Left lung (tissue), 14 donors: ENCODE measurements at places on chromosomes 1 and 21. TPM values are rescaled to one million over a fixed set of nuclear protein-coding genes. Genes with fewer than 3 reads are reported as not detected.
A peak's percentile ranks its signal among the peaks of the same experiment; 100 is the strongest.

Gene KRTAP19-3
- total RNA-seq, result not detected

Gene C1orf74
- total RNA-seq, result 2.2 TPM

Gene HNRNPR
- total RNA-seq, result 84.3 TPM

Gene LIN28A
- not detected for total RNA-seq

Gene VWA1
- 147 TPM for total RNA-seq

Gene LCE2C
- total RNA-seq, result not detected

Gene RGS8
- total RNA-seq, result not detected

Gene S100A7
- total RNA-seq, result not detected

Gene SYNJ1
- 26.5 TPM for total RNA-seq

DNA sequence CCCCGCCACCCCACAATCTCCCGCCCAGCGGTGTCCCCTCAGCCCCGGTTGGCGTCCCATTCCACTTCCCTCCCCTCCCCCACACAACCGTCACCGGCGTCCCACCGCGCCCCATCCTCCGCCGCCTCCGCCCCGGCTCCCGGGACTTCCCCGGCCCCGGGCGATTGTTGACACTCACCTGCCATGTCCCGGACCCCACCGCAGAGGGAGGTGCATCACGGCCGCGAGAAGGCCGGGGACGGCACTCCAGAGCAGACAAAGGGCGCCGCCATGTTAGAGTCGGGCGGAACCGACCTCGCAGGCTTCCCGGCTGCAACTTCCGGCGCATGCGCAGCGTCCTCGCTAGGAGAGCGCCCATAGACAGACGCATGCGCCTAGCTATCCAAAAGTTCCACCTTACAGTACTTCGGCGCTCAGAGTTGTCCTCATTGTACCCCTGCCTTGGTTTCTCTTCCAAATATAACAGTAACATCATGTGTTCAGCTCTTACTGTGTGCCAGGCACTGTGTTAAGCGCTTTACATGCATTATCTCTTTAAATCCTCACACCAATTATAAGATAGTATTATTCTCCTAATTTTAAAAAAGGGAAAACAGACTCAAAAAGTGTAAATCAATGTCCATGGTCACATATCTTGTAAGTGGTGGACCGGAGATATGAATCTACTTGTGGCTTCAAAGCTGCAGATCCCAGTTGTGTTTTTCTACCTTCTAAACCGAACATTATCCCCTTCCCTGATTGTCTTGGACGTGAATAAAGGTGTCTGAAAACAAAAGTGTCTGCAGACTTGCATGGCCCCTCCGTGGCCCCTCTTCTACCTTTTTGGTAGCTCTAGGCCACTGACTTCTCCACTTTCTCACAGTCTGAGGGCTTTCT, at the start of gene ZBTB17:
ZBTB17 (minus strand) TSS at position 297 of the 876 bp plus-strand sequence. CDS start 27,606 bp downstream, outside the sequence.
- peak; percentile 94 for DNase-seq

- no peak for DNase-seq
These were observed 70.4 kb upstream of the ABCG1 start for GRCh38 chr21:42148584-42148983.

GRCh38 chr1:1348420-1349255, 580 bp downstream of the DVL1 start:
- DNase-seq, result peak; percentile 36

DNA sequence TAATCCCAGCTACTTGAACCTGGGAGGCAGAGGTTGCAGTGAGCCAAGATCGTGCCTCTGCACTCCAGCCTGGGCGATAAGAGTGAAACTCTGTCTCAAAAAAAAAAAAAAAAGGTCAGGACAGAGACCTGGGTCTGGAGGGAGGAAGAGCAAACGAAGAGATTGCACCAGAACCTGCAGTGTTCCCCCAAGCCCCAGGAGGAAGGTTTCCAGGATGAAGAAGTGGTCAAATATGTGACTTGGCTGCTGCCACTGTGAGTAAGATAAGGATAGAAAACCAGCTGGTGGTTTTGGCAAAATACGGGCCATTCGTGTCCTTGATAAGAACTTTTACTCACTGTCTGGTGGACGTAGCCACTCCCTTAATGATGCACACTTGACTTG, 42.2 kb downstream of the CLDN14 start:
- no peak for DNase-seq

DNA sequence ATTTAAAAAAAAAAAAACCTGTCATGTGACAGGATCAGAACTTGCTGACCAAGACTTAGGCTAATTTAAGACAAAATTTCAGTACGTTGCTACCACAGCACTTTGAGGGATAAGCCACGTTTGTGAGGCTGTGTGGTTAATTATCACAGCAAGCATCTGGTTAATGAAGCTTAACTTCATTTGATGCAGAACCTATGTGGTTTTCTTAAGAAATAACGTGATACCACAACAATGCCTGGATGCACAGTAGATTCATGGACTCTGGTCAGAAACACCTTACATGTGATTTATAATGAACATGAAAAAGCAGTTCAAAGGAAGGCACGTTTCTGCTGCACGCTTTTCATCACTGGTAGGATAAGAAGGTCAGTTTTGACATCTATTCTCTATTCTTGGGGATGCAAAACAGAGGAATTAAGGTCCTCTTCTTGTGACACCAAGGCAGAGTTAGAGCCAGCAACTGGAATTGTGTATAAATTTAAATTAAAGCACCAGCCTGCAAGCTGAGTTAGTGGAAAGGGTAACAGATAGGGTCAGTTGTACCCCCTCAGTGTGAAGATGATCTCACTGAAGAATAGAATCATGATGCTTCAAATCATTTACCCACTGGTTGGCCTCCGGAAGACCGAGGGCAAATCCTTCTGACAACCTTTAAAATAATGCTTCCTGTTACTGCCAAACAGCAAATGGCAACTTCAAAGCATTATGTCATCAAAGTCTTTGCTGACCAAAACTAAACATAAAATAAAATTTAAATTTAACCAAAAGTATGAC, 6.0 kb upstream of the KRTAP8-1 start:
- DNase-seq, result no peak

GRCh38 chr1:17338706-17339493, 30.9 kb downstream of the PADI4 start:
- no peak for DNase-seq

DNA sequence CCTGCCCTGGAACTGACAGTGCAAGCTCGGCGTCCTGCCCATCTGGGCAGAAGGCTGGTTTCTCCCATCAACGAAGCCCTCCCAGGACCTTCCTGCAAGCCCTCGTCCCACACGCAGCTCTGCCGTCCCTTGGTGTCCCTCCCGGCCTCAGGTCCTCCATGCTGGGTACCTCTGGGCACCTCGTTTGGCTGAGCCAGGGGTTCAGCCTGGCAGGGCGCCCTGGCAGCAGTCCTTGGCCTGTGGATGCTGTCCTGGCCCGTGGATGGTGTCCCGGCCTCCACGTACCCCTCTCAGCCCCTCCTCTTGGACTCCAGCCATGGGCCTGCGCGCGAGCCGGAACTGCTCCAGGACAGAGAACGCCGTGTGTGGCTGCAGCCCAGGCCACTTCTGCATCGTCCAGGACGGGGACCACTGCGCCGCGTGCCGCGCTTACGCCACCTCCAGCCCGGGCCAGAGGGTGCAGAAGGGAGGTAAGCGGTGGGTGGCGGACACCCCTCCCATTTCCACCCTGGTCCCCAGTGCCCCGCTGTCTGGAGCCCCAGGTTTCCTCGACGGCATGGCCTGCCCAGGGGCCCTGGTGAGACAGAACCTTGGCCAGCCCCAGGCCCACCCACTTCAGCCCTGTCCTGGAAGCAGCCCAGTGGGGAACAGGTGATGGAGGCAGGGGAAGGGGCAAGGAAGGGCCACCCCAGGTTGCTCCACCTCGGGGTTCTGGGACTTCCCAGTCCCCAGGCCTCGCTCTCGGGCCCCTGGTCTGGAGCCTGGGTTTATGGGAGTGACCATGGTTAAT, 3.5 kb downstream of the TNFRSF14 start:
- DNase-seq, result no peak

GRCh38 chr21:40270047-40270446, 402.8 kb downstream of the PCP4 start:
- no peak for DNase-seq

GRCh38 chr1:107220036-107220435, 79.2 kb downstream of the NTNG1 start:
- DNase-seq, result no peak

DNA sequence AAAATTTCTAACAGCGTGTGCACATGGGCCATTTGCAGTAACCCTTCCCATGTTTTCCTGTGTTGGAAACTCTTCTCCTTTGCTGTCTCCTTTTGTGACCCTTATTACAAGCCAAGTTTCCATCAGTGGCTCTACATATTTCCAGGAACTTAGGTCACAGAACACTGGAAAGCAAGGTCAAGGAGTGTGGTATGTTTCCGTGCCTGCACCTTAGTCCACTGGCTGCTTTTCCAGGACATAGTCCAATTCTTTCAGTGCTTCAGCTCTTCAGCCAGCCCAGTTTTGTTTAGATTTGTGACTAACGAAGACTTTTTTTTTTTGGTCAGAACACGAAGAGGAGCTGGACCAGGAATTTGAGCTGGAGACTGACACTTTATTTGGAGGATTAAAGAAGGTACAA, 33.8 kb downstream of the HHAT start:
- DNase-seq, result no peak

DNA sequence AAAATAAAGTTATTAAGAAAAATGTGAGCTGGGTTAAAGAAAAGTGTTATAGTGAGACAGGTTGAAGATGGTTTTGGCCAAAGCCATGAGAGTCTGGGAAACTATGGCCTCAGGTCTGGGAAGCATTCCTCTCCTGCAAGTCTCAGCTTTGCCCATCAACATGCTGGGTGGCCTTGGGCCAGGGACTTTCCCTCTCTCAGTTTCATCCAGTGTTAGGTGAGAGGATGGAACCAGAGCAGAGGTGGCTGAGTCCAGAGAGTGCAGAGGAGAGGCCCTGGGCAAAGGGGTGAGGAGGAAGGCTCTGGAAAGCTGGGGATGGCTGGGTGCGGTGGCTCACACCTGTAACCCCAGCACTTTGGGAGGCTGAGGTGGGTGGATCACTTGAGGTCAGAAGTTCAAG, 10.5 kb downstream of the PADI2 start:
- no peak for DNase-seq

- DNase-seq, result peak; percentile 100
These were observed 464 bp upstream of the ADSS2 start for GRCh38 chr1:244451951-244452795.

GRCh38 chr1:51044199-51044598, 57.8 kb upstream of the C1orf185 start:
- no peak for DNase-seq
